Naive thymus-derived CD8-positive, alpha-beta T cell (primary cell): ENCODE measurements at places on chromosomes 3 and 15.

- peak; percentile 73 for DNase-seq
Observed at GRCh38 chr15:93087825-93088199, 1.2 kb downstream of the RGMA start.

DNA sequence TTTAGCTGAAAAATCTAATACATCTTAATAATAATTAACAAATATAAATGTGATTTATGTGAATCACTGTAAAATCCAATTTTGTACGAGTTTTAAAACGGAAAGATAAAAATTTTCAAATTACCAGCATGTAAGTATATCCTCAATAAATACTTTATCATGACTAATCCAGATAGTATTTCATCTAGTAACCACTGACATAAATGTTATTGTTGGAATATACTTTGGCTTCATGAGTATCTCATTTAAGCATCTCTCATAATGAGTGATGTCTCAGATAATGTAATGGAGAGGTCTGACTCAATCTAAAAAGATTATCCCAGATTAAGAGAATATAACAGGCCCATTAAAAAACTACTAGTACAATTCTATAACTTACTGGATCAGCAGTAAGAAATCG lies 216.3 kb downstream of the STAG1 start:
- no peak for DNase-seq

DNA sequence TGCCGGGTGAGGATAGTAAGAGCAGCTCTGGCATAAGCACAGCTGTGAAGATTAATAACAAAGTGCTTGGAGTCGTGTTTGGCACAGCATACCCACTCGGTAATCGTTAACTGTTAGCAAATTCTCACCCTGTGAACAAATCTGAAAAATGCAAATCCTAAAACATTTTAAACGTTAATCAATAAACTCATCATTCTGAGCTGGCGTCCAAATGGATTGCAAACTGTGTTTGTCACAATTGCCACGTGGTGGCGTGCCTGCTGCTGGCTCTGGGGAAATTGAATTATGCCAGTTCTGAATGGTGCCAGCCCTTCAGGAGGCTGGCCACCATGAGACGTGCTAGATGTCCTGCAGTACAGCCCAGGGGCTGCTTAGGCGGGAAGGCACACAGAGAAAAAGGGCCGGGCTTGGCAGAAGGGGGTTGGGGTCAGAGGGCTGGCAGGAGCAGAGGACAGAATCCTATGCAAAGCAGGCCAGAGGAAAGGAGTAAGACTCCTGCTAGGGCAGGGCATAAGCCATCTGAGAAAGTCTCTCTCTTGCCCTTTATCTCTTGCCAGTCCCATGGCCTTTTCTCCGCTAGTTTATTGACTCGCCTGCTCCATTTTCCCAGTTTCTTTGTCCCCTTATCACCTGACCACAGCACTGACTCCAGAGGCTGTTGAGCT lies 22.1 kb upstream of the POLG start:
- no peak for DNase-seq

DNA sequence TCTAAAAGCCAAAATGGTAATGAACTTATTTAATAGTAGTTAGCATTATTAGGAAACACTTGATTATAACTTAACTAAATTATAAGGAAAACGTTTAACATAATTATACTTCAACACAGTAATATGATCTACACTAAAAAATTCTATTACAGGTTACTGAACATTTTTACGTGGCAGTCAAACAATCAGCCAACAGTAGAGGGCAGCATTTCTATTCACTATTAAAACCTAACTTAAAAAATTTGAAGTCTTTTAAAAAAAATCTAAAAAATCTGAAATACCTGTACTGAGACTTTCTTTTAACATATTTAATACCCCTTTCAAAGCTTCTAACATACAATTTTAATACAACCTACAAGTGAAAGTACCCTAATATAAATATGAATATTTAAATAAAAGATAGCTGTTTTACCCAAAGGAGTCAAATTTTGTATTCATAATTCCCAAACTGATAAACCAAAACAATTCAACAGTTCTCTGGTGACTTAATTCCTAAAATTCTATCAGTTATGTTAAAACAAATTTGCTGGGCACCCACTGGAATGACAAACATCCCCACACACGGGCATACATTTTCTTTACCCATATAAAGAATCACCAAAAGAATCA lies 41.5 kb downstream of the DLG1 start:
- DNase-seq: no peak

DNA sequence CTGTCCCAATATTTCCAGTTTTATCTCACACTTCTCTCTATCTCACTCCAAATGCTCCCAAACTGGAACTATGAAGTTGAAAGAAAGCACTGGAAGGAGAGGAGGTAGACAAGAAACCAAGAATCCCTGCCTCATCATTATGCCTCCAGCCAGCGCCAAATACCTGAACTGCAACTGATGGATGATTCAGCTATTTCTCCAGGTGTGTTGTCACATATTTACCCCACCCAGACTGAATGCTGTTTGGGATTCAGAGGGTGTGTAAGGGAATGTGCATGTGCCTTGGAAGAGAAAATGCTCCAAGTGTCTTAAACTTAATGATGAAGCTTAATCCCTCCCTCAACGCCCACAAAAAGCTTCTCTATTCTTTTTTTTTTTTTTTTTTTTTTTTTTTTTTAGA lies 269.5 kb upstream of the ATP11B start:
- no peak for DNase-seq

- no peak for DNase-seq
Observed at GRCh38 chr15:70362350-70362749, 264.6 kb upstream of the TLE3 start.

GRCh38 chr3:159548675-159549335 lies 439.8 kb upstream of the IL12A start:
- no peak for DNase-seq
